ENCODE measurements at places on chromosomes 6 and 20.

GRCh38 chr6:18605841-18606240, 218.7 kb downstream of the RNF144B start:
- DNase-seq, result no peak

- no peak for DNase-seq
Observed at GRCh38 chr6:37862430-37862829, 42.9 kb downstream of the ZFAND3 start.

- DNase-seq, result no peak
Observed at GRCh38 chr6:44004136-44004535, 123.1 kb downstream of the MRPL14 start.

GRCh38 chr6:41288030-41288753, 1.7 kb upstream of the TREM1 start:
- DNase-seq, result no peak

- no peak for DNase-seq
Observed at GRCh38 chr6:49766762-49767161, 20.3 kb downstream of the PGK2 start.

GRCh38 chr6:157072128-157072527, 251.2 kb downstream of the TMEM242 start:
- DNase-seq, result no peak

- DNase-seq, result no peak
Observed at GRCh38 chr20:43820731-43821330, 93.8 kb upstream of the TOX2 start.
